A549 treated with CpdA at 1 μM for 4 hours (cell line): ENCODE measurements at places on chromosomes 16 and 17. TPM values are rescaled to one million over a fixed set of nuclear protein-coding genes. Genes with fewer than 3 reads are reported as not detected.

ITGAX gene
- 1.2 to 2.4 TPM (median 1.3 TPM) in 5 replicates for total RNA-seq

OR1G1 gene
- total RNA-seq: not detected in 5 replicates

EIF3CL gene
- total RNA-seq: 58.9 to 106 TPM (median 63.8 TPM) in 5 replicates

GRAPL gene
- not detected in 5 replicates for total RNA-seq
